HepG2 (cell line): ENCODE measurements at places on chromosomes 7 and 10.

DNA sequence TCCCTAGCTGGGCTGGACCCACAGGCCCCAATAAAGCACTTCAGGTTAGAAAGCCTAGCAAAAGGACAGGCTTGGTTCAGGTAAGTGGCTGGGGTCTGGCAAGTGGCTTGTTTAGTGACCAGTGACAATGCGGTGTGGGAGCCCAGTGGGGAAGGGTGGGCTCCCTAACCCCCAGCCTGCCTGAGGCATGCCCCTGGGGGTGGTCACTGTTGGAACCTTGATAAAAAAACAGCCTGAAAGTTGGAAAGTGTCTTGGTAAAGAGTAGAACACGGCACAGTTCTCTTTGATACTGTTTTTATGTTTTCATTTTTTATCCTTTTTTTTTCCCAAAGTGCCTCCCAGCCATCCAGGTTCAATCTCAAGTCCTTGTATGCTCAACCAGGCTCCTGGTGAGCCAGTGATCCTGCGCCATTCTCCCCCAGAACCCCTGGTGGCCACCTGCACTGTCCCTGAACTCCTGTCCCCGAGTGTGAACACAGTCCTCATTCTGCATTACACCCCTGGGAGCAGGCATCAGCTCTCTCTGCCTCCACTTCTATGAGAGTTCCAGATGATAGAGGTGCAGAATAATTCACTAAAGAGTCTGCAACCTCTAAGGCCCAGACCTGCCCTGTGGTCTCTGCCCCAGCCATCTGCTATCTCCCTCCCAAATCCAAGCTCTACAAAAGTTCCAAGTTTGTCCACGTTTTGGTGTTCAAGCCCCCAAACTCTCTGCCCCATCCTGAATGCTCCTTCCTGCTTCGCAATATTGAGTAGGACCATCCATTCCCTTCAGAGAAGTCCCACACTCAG is 15.0 kb upstream of the CXCL12 start:
- H3K4me1 ChIP-seq: no peaks in the 10 kb centered on the region
- H3K27ac ChIP-seq: no peak overlapping the region
- no peak overlapping the region for H3K4me3 ChIP-seq
- DNase-seq: no peak
- H3K27me3 ChIP-seq: peaks cover 12% of the 10 kb centered on the region; the same call in 2 of the 3 replicates

- H3K4me3 ChIP-seq: no peak overlapping the region
- H3K27ac ChIP-seq: no peak overlapping the region
- H3K27me3 ChIP-seq: no peaks in the 10 kb centered on the region
- DNase-seq: no peak
- peaks cover 10% of the 10 kb centered on the region; the same call in 1 of the 2 replicates for H3K4me1 ChIP-seq
Measured at GRCh38 chr7:75712517-75713361, 26.0 kb downstream of the HIP1 start.

DNA sequence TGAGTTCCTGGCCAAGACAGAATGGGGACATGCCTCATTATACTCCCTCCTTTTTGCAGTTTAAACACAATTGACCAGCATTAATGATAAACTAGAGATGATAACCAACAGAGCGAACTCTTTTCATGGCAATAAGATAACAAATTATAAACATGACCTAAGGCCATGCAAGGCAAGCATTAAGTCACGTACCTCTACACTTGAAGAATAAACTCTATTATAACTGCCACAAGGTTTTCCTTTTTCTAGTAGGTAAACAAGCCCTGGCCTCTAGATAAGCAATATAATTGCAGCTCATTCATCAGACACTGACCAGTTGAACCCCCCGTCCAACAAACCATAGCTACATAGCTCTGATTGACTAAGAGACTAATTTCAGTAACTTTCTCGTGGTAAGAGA is 767.0 kb downstream of the GRM8 start:
- no peaks in the 10 kb centered on the region for H3K27me3 ChIP-seq
- no peak for DNase-seq
- no peaks in the 10 kb centered on the region for H3K36me3 ChIP-seq
- no peak overlapping the region for H3K27ac ChIP-seq
- H3K4me1 ChIP-seq: no peaks in the 10 kb centered on the region
- no peak overlapping the region for H3K4me3 ChIP-seq

- no peak overlapping the region for H3K4me3 ChIP-seq
- peaks cover 4% of the 10 kb centered on the region; the same call in 2 of the 3 replicates for H3K27me3 ChIP-seq
- H3K4me1 ChIP-seq: peaks cover 14% of the 10 kb centered on the region
- peak; percentile 51 for DNase-seq
- H3K36me3 ChIP-seq: no peaks in the 10 kb centered on the region
- H3K27ac ChIP-seq: no peak overlapping the region
Measured at GRCh38 chr7:23712368-23713284, 2.6 kb downstream of the STK31 start.

DNA sequence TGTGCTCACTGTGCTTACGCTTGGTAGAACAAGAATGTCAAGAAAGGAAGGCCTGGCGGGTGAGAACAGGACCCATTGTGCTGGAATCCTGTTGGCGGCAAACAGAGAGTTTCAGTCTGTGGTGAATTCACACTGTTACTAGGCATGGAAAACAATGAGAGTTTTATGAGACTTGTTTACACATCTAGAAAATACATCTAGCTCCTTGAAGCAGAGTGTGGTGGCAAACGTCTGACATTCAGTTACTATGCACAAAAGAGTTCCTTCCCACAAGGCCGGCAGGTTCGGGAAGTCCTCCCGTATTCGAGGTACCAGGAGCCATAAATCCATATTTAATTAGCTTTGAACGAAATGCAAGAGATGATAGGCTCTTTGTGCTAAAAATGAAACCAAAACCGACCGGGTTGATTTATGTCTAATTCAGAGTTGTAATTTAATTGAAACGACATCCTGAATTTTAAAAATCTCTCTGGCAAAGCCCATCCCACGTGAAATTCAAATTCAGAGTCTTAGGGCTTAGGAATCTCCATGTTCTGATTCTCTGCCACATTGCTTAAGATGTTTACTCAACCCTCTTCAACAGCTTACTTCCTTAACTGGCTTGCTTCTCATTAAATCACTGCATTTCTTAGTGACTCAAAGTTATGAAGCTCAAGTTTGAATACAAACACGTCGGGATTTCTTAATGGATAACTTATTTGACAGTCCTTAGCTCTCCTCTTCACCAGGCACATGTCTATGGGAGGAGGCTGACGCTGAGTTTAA is 299.9 kb upstream of the PITRM1 start:
- H3K4me3 ChIP-seq: no peak overlapping the region
- DNase-seq: no peak
- peaks cover 45% of the 10 kb centered on the region; the same call in 1 of the 3 replicates for H3K27me3 ChIP-seq
- H3K36me3 ChIP-seq: no peaks in the 10 kb centered on the region
- no peaks in the 10 kb centered on the region for H3K4me1 ChIP-seq

GRCh38 chr7:41701068-41701941 is 1.6 kb downstream of the INHBA start:
- no peak overlapping the region for H3K27ac ChIP-seq
- no peak overlapping the region for H3K4me3 ChIP-seq
- peaks cover 7% of the 10 kb centered on the region; the same call in 1 of the 3 replicates for H3K27me3 ChIP-seq

DNA sequence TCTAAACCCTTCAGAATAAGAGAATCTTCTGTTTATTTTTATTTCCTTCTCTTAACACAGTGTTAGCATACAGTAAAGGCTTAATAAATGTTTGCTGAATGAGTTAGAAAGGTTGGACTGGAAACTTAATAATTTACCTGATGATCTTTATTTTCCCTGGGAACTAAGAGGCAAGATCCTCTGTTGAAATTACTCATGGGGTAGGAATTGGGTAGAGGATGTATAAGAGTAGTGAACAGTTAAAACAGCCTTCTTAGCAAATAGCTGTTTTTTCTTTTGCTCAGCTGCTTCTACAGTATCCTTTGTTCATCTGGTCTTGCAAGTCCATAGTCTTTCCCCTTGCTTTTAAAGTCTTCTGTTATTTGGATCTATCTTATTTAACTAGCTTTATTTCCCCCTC is 80.0 kb downstream of the AKAP9 start:
- no peak for DNase-seq
- H3K4me1 ChIP-seq: no peaks in the 10 kb centered on the region
- no peak overlapping the region for H3K4me3 ChIP-seq
- no peak overlapping the region for H3K27ac ChIP-seq
- peaks cover 3% of the 10 kb centered on the region for H3K36me3 ChIP-seq
- no peaks in the 10 kb centered on the region for H3K27me3 ChIP-seq

GRCh38 chr10:128097783-128098182 is 28.4 kb downstream of the MKI67 start:
- H3K4me3 ChIP-seq: no peak overlapping the region
- H3K27me3 ChIP-seq: no peaks in the 10 kb centered on the region; the same call in 1 of the 2 replicates
- H3K36me3 ChIP-seq: peaks cover 47% of the 10 kb centered on the region
- no peaks in the 10 kb centered on the region for H3K4me1 ChIP-seq
- no peak for DNase-seq
- H3K27ac ChIP-seq: no peak overlapping the region

GRCh38 chr10:89242345-89242684 is 9.3 kb downstream of the LIPA start:
- peaks cover 12% of the 10 kb centered on the region; the same call in 2 of the 3 replicates for H3K36me3 ChIP-seq
- DNase-seq: peak; percentile 57
- no peaks in the 10 kb centered on the region for H3K27me3 ChIP-seq
- peaks cover 24% of the 10 kb centered on the region for H3K4me1 ChIP-seq
- H3K27ac ChIP-seq: peak overlapping the region; percentile 44

DNA sequence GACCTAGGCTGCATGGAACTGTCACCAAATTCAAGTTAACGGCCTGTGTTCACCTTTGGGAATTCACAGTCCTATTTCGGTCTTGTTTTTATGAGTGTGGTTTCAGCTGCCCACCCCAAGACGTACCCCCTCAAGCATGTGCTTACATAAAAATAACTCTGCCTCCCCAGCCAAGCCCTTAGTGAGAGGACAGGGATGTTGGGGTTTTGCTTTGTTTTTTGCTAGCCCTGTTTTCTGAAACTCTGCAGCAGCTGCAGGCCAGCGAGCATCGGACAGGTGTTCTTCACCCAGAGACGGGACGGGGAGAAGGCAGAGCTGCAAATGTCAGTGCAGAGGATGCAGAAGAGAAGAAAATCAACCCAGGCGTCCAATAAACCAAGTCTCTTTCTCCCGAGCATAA is 13.5 kb downstream of the CHST15 start:
- H3K4me3 ChIP-seq: no peak overlapping the region
- peaks cover 52% of the 10 kb centered on the region for H3K36me3 ChIP-seq
- H3K4me1 ChIP-seq: peaks cover 75% of the 10 kb centered on the region

DNA sequence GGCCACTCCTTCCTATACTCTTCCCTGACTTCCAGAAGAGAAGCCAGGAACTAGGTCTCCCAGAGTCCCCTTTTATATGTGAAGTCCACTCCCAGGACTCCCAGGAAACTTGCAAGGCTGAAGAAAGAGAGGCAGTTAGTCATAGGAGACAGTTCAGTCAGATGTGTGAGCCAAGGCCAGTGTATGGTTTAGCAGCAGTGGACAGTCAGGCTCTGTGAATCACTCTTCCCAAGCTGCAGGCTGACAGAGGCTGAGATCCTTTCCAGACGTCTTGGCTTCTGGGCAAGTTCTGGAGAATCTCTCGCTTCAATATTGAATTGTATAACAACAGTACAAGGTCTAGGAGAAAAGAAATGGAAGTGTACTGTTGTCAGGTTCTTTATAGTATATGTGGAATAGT is 26.9 kb downstream of the BLVRA start:
- H3K27me3 ChIP-seq: no peaks in the 10 kb centered on the region
- H3K4me1 ChIP-seq: peaks cover 51% of the 10 kb centered on the region
- no peak overlapping the region for H3K27ac ChIP-seq
- no peak for DNase-seq

DNA sequence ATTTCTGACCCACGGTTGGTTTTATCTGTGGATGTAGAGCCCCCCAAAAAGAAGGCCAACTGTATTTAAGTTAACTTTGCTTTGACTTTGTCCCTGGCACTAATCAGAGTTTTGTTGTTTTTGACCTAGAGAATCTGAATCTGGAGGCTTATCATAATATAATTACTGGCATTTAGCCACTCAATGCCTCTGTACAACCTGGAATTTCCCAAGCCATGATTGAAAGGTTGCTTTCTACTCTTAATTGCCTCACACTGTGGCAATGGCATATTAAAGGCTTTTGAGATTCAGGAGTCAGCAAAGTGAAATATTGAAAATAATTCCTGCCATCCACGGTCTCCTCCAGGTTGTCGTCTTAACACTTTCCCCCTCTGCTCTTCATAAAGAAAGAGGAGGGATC is 205.2 kb upstream of the GHITM start:
- no peak for DNase-seq
- H3K36me3 ChIP-seq: no peaks in the 10 kb centered on the region
- H3K27me3 ChIP-seq: no peaks in the 10 kb centered on the region
- no peak overlapping the region for H3K27ac ChIP-seq

DNA sequence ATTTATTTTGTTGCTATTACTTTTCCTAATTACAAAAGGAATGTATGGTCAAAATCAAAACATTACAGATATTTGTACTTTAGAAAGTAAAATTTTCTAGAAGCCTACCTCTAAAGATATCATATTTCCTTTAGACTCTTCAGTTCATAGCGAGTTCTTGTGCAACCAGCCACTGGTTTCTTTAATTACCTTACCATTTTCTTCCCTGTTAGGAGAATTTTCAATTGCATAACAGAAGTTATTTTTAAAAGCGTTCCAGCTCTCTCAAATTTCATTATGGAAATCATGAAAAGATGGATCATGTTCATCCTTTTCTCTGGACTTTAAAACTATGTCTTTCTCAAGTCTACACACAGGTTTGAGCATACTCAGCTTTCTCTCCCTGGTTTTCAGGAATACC is 5.0 kb upstream of the TRUB1 start:
- no peak for DNase-seq
- peaks cover 13% of the 10 kb centered on the region for H3K4me1 ChIP-seq
- H3K4me3 ChIP-seq: no peak overlapping the region
- peaks cover 1% of the 10 kb centered on the region; the same call in 1 of the 2 replicates for H3K27me3 ChIP-seq

- no peak overlapping the region for H3K27ac ChIP-seq
- no peaks in the 10 kb centered on the region for H3K4me1 ChIP-seq
- no peak overlapping the region for H3K4me3 ChIP-seq
- no peaks in the 10 kb centered on the region for H3K36me3 ChIP-seq
Measured at GRCh38 chr7:51426163-51426562, 109.6 kb upstream of the COBL start.

DNA sequence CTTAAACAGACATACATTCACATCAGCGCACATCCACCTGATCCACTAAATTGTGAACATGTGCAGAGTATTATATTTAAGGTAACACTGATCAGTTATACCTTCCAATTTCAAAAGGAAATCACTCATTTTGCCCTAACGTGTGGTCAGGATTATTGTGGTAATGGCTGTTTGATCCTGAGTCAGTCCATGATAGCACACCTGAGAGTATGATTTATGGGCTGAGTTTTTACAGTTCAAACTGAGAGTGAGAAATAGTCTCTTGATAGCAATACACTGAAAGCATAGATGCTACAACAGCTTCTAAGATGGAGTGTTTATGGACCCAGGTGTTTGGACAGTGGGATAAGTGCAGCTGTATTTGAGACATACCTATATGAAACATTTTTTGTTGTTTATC is 96.7 kb downstream of the KIF20B start:
- H3K4me1 ChIP-seq: peaks cover 29% of the 10 kb centered on the region
- no peak overlapping the region for H3K4me3 ChIP-seq
- H3K27me3 ChIP-seq: no peaks in the 10 kb centered on the region
- no peaks in the 10 kb centered on the region for H3K36me3 ChIP-seq
- H3K27ac ChIP-seq: no peak overlapping the region
- no peak for DNase-seq
